Femur (tissue), 1 donor: ENCODE measurements at places on chromosomes 2 and 18.

- no peak for DNase-seq
Observed at GRCh38 chr2:214593727-214594126, 182.9 kb downstream of the VWC2L start.

DNA sequence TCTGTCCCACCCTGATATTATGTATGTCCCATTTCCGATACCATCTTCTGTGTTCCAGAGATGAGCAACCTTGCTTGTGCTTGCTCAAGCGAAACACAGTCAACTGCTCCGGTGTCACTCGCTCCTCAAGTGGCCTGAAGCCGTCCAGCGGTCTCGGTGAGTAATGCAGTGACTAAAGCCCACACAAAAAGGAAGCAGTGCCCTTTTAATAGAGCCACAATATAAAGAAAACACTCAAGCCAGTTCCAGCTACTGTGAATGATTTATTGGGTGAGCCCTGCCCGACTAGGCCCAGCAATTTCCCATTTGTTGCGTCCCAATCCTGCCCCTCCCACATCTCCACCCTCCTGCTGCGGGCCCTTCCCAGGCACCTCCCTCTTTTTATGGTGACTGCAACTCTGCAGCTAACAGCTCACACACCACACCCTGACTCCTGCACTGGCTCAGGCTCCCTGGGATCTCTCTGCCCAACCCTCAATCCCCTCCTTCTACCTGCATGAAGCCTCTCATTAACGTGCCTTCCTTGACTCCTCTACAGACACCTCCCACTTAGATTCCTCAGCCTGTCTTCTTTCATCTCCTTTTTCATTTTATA lies 44.2 kb upstream of the DSC1 start:
- peak; percentile 34 for DNase-seq

DNA sequence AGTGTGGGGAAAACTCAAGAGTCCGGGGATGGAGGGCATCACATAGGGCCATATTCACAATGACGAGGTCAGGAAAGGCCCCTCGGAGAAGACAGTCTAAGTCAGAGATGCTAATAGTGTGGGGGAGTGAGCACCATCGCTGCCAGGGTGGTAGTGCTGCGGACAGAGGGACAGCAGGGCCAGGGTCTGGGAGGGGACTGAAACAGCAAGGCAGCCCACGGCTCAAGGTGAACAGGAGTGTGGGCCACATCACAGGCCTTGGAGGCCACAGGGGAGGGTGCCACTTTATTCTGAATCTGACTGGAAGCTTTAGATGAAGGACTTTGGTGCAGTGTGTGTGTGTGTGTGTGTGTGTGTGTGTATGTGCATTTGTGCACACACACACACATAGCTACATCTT lies 130.9 kb upstream of the GLI2 start:
- peak; percentile 7 for DNase-seq

- no peak for DNase-seq
Observed at GRCh38 chr2:191888400-191889166, 41.7 kb upstream of the CAVIN2 start.

DNA sequence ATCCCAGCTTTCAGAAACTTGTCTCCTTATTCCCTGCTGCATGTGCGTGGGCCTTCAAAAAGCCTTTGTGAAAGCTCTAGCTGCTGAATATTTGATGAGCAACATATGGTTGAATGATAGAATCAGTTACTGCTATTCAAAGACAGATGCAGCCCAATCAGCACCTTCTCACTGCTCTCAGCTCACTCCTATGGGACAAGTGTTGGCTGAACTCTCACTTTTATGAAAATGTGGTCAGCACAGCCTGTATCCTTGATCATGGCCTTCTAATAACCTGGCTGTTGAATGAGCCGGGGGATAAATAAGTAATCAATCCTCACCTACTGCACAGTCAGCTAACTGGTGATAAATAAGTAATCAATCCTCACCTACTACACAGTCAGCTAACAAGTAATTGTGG lies 103.2 kb downstream of the PIEZO2 start:
- no peak for DNase-seq

GRCh38 chr2:58701688-58702301 lies 460.7 kb upstream of the FANCL start:
- no peak for DNase-seq

GRCh38 chr18:12882453-12883371 lies 1.3 kb downstream of the PTPN2 start:
- peak; percentile 53 for DNase-seq

DNA sequence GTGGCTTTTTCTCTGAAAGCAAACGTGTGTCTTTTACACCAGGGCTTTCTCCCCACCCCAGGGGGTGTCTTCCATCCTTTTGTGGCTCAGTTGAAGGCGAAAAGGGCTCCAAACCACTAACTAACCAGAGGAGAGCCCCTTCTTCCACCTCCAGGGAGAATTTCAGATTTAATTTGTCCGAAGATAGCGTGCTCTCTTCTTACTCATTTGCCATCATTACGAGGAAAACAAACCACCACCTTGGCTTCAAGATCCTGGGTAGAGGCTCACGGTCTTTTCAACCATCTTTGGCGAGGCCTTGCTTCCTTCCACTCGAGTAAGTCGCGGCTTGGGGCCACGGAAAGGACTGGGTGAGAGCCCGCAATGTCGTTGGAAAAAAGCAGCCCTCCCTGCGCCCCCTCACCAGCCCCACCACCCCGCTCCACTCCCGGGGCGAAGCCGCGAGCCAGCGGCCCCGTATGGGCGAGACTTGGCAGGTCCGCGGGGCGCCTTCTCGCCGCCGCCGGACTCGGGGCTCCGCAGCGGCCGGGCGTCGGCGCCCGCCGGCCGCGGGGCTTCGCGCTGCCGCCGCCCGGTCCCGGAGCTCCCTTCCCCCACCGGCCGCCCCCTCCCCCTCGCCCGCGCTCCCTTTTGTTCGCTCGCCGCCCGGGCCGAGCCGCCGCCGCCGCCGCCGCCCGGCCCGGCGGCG lies 1.7 kb upstream of the ZNF532 start:
- DNase-seq = peak; percentile 58

DNA sequence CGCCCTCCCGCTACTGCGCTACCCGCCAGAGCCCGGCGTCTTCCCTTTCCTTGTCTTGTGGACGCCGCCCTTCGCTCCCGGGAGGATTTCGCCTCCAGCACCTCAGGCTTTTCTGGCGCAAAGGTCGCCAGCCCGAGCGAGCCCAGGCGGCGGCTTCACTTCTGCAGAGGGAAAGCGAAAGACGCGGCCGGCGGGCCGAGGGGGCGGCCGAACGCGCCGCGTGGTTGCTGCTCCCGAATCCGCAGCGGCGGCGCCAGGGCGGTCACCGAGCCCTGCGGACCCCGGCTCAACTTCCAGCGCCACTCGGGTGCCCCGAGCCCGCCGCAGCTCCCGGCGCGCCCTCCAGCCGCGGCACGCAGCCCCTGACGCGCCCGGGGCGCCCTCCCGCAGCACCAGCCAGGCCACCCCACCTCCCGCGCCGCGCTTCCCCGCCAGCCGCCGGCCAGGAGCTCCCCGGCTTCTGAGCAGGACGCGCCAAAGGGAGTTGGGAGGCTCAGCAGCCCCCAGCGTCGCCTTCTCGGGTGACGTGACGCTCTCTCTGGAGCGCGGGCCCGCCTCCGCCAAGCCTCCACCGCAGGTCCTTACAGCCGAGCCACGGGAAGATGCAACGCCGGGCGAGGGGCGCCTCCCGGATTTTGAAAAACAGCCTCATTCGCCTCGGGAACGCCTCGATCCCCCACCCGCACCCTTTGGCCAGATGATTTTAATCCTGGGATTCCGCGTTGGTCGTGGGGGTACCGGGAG lies 84.9 kb upstream of the EPB41L3 start:
- peak; percentile 57 for DNase-seq

DNA sequence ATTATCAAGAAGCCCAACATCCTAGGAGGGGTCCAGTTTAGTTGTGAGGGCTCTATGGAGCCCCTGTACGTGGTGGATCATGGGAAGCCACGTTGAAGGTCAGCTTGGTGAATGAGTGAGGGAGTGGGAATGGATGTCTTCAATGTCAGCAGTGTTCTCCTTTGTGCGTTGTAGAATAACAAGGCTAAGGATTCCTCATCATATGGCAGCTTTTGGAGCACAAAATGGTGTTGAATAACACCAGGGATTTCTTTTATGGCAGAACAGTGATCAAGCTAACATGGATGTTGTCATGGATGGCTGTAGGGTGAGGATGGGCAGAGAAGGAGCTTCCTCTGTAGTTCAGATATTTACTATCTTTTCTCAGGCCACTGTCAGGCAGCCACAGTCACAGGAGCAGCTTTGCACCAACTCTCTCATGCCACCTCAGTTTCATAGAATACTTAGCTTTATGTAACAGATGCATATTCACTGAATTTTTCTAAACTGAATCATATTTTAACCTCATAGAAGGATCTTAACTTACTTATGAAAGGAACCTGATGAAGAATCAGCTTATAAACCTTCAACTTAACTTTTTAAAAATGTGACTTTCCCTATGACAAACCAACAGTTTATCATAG lies 284.5 kb upstream of the EPAS1 start:
- DNase-seq = no peak

GRCh38 chr2:85754313-85755095 lies 713 bp downstream of the ATOH8 start:
- peak; percentile 69 for DNase-seq

DNA sequence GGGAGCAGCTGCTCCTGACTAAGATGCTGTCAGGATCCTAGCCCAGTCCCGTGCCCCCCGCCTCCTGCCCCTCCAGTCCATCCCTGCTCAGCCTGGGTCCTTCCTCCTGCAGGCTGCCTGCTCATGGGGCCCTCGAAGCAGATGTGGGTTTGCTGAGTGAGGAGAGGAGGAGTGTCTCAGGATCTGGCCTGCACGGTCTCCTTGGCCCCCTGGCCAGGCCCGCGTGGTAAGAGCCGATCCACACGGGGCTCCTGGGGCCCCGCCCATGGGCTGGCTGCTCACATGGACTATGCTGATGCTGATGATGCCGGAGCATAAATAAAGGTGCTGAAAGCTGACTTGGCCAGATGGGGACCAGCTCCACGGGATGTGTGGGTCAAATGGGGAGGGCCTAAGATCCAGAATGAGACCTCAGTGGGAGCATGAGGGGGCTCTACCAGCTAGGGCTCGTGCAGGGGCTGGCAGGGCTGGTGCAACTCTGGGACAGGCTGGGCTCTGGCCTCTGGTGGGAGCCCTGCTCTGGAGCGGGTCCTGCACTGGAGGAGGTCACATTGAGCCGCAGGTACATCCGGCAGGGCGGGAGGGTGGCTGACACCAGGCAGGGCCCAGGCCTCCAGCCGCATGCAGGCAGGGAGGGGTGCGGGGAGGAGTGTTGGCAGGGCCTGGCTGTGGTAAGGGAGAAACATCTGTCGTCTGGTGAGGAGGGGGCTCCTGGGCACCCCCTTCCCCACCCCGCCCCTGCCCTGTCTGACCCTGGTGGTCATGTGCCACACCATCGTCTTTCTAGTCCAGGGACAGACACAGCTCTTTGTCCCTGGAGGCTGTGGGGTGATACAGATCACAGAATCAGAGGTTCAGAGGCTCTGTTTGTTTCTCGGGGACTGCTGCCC lies 275.3 kb upstream of the HDAC4 start:
- DNase-seq = peak; percentile 16

- DNase-seq = no peak
Observed at GRCh38 chr2:204401114-204401513, 144.2 kb upstream of the PARD3B start.

GRCh38 chr2:33442528-33443079 lies 33.8 kb upstream of the RASGRP3 start:
- no peak for DNase-seq

- no peak for DNase-seq
Observed at GRCh38 chr18:58370612-58371011, 258.3 kb downstream of the ALPK2 start.

- no peak for DNase-seq
Observed at GRCh38 chr2:9410108-9410507, 13.2 kb downstream of the ITGB1BP1 start.

DNA sequence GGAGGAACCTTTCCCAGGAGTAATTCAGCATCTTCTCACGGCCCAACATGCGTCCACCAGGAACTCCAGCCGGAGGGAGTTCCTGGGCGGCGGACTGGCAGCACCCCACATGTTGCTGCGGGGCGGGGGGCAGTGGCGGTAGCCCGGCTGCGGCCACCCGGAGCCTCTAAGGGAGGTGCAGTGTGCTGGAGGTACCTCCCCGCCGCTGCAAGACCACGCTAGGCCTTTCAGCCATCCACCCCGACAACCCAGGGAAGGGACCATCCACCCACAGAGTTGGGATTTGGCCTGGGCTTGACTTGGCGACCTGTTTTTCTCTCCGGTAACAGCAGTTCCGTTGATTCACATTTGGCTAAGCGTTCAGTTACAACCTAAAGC lies 625 bp downstream of the LYPD6 start:
- DNase-seq = peak; percentile 21

DNA sequence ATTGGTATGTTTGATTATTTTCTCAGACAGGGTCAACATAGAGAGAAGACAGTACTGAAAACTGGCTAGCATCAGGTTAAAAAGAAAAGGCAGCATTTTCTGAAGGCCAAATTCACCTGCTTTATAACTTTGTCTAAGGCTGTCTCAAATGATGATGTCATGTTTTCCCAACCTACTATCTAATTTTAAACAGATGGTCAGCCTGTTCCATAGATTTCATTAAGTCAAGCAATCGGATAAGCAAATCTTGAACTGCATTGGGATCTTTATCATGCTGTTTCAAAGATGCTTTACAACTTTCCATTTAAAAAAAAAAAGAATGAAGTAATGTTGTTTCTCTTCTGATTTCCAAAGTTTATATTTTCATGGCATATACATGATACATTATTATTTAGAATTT lies 56.3 kb upstream of the SPOPL start:
- no peak for DNase-seq

DNA sequence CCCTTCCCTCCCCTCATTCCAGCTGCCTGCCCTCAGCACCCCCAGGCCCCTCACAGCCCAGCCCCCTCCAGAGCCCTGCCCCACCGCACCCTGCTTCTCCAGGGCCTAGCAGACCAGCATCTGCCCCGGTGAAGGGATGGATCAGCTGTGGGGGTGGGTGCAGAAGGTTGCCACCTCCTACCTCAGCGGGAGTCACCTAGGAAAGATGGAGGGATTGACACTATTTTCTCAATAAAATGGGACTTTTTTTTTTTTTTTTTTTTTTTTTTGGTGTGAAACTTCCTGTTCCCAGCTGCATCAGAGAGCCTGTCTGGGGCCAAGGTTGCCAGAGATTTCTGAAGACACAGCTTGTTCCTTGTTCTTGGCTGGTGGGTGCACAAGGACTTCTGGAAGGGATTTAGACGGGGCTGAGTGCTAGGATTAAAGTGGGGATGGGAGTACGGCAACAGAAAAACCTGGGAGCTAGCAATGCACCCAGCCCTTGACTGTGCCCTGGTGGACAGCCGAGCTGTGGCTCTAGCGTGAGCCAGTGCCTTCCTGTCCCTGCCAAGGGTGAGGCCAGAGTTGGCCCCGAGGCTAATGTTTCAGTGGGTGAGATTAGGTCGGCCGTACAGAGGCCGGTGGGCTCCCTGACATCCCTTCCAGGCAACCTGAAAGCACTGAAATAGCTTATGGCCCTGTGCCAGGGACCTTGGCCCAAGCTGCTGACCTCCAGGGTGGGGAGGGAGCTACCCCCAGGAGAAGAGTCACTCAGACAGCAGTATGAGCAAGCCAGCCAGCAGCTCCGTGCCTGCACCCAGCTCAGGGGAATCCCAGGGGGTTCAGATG lies 4.6 kb downstream of the B3GNT7 start:
- DNase-seq = no peak
